Activated CD8-positive, alpha-beta memory T cell treated with anti-CD3 and anti-CD28 coated beads for 36 hours (primary cell): ENCODE measurements at places on chromosomes 7 and 10. TPM values are rescaled to one million over a fixed set of nuclear protein-coding genes. Genes with fewer than 3 reads are reported as not detected.

The LEP gene
- not detected for total RNA-seq

The ZNF736 gene
- total RNA-seq = 20.9 TPM

The SORBS1 gene
- 0.96 TPM for total RNA-seq

The TDRD1 gene
- 0.27 TPM for total RNA-seq

The SPOCK2 gene
- total RNA-seq = 46.3 TPM

The POU6F2 gene
- total RNA-seq = not detected

The PNLIPRP3 gene
- total RNA-seq = not detected

The MYPN gene
- not detected for total RNA-seq

The TSC22D4 gene
- 90.9 TPM for total RNA-seq

The LRRC18 gene
- not detected for total RNA-seq

The CYP3A4 gene
- not detected for total RNA-seq

The ASIC3 gene
- 2.9 TPM for total RNA-seq

The C10orf90 gene
- not detected for total RNA-seq

The BAIAP2L1 gene
- total RNA-seq = 0.82 TPM

The TAS2R5 gene
- total RNA-seq = 1.6 TPM

The ZDHHC6 gene
- total RNA-seq = 58.4 TPM

The CUBN gene
- total RNA-seq = 0.59 TPM

The SYT15B gene
- 0.06 TPM for total RNA-seq

The C7orf33 gene
- not detected for total RNA-seq

The LRRC17 gene
- not detected for total RNA-seq

The NAT16 gene
- not detected for total RNA-seq

The LRIT1 gene
- not detected for total RNA-seq

The EGR2 gene
- 88.9 TPM for total RNA-seq
